ENCODE measurements at places on chromosomes 16 and 17. TPM values are rescaled to one million over a fixed set of nuclear protein-coding genes. Genes with fewer than 3 reads are reported as not detected.

Gene XAF1
- total RNA-seq: 67.0 TPM

Gene PRSS53
- total RNA-seq: 3.8 TPM

Gene USP6
- total RNA-seq: 0.32 TPM

Gene AGRP
- 1.1 TPM for total RNA-seq

Gene PTX4
- not detected for total RNA-seq

Gene MYH2
- 0.29 TPM for total RNA-seq

Gene TPPP3
- total RNA-seq: 4.0 TPM

DNA sequence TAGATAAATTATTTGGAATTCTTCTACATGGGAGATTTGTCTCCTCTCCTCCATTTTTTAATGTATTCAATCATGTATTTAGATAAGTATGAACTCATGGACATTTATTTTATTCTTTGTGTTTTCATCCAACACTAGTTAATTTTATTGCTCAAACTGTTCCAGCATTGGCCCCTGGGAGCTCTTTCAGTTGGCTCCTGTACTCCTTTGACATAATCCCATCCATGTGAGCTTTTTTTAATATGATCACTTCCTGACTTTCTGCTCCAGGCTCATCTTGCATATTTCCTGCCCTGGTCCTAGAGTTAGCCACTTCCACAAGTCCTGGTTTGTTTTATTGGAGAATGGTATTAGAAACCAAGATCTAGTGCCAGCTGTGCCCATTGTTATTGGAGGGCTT is 419.0 kb upstream of the CDH11 start:
- no peak for ATAC-seq

- ATAC-seq: no peak
Observed at GRCh38 chr17:57410169-57410568, 153.8 kb downstream of the MSI2 start.

GRCh38 chr17:63841350-63842172 is 924 bp downstream of the SMARCD2 start:
- ATAC-seq: peak; percentile 6

GRCh38 chr16:84715424-84715823 is 15.6 kb downstream of the USP10 start:
- ATAC-seq: no peak

DNA sequence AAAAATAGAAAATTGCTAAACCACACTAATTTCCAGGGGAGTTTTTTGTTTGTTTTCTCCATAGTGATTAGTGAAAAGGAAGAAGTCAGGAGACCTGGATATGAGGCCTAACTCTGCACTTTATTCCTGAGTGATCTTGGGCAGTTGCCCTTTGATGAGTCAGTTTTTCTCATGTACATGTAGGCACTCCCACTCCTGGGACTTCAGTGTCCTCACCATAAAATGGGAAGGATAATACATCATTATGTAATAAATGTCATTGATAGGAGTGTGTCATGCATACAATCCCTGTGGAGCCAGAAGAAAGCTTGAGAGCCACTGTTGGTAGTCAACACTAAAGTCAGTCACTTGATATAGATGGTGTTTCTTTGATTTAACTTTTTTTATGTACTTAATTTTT is 32.5 kb downstream of the WIPF2 start:
- peak; percentile 82 for ATAC-seq

GRCh38 chr17:70070305-70071027 is 4.6 kb upstream of the KCNJ16 start:
- ATAC-seq: no peak

DNA sequence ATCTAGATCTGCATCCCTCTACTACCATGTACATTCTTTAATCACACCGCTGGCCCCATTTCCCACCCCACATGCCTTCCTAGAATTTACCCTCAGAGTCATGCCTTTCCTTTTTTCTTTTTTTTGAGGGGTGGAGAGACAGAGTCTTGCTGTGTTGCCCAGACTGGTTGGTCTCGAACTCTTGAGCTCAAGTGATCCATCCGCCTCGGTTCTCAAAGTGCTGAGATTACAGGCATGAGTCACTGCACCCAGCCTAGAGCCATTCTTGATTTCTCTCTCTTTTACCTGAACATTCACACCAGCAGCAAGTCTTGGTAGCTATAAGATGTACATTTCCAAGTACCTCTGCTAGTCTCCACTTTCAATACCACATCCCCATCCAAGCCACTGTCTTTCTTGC is 2.1 kb downstream of the PAGR1 start:
- no peak for ATAC-seq

GRCh38 chr16:50166511-50167500 is 13.7 kb downstream of the TENT4B start:
- ATAC-seq: peak; percentile 37

DNA sequence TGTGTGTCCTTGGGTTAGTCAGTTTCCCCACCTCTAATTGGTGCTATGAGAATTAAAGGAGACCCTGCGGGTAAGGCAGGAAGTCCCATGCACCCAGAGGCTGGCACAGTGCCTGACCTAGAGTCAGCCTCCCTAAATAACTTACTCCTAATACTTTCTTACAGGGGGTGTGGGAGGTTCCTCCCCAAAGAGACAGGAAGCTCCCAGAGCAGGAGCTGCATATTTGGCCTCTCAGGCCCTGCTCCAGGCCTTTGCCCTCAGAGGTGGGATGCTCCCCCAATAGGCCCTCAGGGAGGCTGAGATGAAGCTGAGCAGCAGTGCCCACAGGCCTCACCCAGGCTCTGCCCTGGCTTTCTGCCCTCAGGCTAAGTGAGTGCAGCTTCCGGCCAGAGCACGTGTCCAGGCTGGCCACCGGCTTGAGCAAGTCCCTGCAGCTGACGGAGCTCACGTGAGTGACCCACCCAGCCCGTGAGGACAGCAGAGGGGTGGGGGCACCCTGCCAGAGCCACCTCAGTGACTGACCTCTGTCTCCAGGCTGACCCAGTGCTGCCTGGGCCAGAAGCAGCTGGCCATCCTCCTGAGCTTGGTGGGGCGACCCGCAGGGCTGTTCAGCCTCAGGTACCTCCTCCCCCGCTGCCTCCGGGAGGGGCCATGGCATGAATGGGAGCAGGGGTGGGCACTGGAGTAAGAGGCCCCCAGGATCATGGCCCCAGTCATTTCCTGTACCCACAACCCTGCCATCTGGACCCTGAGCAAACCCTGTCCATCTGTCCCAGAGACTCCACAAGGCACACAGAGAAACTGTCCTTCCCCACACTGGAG is 31.1 kb upstream of the CPNE2 start:
- peak; percentile 82 for ATAC-seq

GRCh38 chr17:60525328-60525684 is 736 bp downstream of the APPBP2 start:
- peak; percentile 41 for ATAC-seq

GRCh38 chr16:1538804-1539520 is 5.5 kb downstream of the TMEM204 start:
- ATAC-seq: peak; percentile 42

DNA sequence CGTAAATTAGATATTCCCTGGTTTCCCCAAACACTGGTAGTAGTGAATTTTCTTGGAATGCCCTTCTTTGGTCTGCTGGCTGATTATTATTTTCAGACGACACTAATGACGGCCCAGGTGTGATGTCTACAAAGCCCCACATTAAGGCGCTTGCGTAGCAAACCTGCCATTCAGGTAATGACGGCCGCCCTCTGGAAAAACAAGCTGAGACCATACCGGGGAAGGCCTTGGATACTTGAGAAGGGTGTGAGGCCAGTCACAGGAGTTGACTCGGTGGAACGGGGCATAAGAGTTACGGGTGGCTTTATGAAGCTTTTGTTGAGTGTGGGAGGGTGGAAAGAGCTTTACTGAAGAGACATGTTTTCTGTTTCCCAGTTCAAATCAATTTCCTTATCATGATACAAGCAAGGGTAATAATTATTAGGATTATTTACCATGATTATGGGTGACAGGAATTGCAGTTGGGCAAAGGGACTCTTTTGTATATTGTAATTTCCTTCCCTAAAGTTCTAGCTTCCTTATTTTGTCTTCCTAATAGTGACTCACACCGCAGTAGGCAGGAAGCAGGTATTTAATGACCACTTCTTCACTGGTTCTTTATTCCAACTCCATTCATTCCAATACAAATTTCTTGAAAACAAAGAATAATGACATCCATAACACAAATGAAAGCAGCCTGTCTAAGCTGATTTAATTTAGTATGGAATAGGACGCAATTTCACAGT is 24.8 kb downstream of the KRT23 start:
- no peak for ATAC-seq
